ENCODE measurements at places on chromosomes 6 and 20.

DNA sequence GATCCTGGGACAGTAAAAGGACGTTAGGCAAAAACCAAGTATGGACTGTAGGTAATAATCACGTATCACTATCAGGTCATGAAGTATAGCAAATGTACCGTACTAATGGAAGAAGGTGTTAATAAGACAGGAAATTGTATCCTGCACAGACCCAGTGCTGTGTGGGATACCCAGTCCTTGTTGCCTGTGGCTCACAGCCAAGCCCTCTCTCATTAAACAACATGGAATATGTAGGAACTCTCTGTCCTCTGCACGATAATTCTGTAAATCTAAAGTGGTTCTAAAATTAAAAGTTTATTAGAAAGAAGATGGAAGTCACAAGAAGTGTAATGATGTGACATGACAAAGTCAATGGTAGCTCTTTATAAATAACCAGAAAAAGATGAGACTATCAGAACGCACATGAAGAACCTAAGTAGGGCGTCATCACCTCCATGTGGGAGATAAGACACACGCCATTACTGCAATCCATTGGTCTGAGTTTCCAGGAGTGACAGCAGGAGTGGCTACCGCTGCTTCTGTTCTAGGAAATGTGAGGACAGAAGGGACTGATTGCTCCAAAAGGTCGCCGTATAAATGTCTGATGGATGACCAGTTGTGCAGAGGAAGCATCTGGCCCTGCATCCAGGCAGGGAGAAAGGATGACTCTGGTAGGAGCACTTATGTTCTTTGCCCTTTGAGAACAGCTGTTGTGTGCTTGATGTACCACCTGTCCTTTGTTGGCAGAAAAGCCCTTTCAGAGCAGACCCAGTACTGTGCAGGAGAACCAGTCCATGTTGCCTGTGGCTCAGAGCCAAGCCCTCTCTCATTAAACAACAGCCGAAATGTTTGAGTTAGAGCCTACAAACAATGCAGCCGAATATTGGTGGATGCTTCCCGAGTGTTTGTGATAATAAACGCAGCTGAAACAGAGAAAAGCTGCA is 125.6 kb downstream of the FIG4 start:
- no peak for DNase-seq

- peak; percentile 82 for DNase-seq
Measured at GRCh38 chr20:63567386-63568169, 6.5 kb downstream of the HELZ2 start.

- no peak for DNase-seq
Measured at GRCh38 chr20:64103871-64104666, 3.3 kb downstream of the NPBWR2 start.

DNA sequence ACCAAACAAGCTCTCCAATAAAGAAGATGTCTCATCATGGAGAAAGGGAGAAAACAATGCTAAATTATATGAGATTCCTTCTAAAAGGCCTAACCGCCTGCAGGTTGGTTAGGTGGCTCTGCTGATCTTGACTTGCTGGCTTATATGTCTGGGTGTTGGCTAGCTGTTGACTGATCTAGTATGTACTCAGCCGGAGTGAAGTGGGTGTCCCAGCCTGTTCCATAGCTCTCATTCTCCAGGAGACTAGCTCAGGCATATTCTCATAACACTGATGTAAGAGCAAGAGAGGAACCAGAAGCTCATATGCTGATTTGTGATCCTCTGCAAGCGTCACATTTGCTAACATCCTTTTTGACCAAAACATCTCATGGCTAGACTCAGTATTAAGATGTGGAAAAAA is 473.0 kb downstream of the BMP2 start:
- DNase-seq: no peak

GRCh38 chr20:57389695-57390603 is 1.2 kb upstream of the RBM38 start:
- DNase-seq: peak; percentile 86

- DNase-seq: no peak
Measured at GRCh38 chr20:22305381-22305780, 279.0 kb downstream of the FOXA2 start.

- no peak for DNase-seq
Measured at GRCh38 chr6:117544716-117545115, 57.6 kb downstream of the GOPC start.

GRCh38 chr6:85594197-85594930 is 706 bp upstream of the SNX14 start:
- peak; percentile 5 for DNase-seq

DNA sequence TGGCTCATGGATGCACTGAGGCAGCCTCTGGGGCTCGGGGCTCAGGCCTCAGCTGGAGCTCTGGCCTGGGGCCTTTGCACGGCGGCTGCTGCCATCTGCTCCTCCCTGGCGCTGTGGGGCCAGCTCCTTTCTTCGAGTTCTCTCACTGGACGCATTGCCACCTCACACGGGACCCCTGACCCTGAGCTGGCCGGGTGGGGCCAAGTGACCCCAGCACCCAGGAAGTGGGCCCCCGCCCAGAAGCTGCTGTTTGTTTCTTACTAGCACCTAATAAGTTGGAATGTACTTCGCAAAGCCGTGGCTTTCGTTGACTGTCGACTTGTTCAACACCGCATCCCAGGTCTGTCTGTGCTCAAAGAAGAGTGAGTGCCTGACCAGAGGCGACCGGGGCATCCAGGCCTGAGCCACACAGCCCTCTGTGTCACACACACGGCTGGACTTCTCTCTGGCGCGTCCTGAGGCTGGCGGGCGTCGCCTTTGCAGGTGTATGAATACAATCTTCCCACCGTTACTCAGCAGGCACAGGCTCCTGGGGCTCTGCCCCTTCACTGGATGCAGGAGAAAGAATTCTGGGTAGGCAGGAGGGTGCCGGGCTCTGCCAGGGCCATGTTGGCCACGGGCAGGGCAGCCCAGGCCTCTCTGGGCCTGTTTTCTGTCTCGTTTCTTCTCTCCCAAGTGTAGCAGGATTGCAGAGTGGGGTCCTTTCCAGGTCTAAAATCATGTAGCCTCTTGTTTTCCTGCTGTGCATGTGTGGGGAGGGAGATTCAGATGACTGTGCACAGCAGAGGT is 112.9 kb downstream of the DLL1 start:
- DNase-seq: no peak

GRCh38 chr6:7136859-7137334 is 29.1 kb downstream of the RREB1 start:
- DNase-seq: no peak

- no peak for DNase-seq
Measured at GRCh38 chr20:17503301-17504065, 27.7 kb downstream of the BFSP1 start.

DNA sequence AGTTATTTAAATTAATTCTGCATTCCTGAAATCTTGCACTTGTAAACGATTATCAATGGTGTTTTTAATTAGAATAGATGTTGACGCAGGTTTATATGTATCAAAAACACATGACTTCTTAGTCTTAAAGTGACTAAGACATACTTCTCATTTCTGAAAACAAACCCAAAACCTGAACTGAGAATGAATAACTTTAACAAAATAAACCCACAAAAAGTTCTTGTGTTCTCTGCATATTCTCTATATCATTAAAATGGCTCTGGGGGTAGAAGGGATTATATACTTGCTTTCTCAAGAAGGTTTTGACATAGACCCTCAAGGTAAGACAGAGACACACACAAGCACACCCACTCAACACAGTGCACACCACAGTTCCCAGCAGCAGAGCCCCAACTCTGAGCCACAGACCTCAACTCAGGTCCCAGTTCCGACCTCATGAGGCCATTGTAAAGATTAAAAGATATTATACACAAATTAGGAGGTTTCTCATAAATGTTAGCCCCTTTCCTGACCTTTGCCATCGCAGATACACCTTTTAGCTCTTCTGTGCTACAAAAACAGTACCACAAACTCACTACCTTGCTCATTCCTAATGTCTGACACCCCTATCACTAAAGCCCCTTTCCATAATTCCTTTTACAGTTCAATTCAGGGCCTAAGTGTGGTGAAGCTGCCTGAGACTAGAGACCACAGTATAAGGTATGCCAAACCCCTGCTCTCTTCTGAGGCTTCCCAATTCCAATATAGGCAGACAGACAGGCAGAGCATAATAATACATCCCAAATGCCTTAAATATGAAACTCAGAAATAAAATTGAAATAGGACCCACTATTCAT is 267.8 kb downstream of the PTPRK start:
- no peak for DNase-seq

- no peak for DNase-seq
Measured at GRCh38 chr6:148868314-148868713, 121.5 kb downstream of the UST start.

- DNase-seq: no peak
Measured at GRCh38 chr6:144006736-144007477, 1.2 kb downstream of the PLAGL1 start.

- no peak for DNase-seq
Measured at GRCh38 chr20:39004508-39004907, 42.4 kb downstream of the DHX35 start.

DNA sequence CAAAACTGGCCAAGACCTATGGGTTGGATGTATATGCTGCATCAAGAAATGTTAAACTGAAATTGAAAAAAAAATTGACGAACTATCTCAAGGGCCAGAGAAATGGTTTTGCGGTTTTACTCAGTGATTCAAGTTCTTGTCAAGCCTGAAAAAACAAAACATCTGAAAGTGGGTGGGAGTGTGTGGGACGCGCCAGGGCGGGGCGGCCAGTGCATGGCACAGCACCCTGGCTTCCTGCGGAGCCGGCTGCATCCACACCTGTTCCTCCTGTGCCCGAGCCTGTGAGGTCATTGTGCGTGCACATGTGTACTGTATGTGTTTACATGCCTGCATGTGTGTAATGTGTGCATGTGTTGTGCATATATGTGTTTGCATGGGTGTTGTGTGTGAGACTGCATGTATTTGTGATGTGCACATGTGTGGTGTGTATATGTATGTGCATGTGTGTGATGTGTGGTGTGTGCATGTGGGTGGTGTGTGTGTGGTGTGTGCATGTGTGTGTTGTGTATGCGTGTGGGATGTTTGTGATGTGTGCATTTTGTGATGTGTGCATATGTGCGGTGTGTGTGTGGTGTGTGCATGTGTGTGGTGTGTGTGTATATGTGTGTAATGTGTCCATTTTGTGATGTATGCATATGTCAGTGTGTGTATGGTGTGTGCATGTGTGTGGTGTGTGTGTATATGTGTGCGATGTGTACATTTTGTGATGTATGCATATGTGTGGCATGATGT is 59.8 kb downstream of the CDH4 start:
- no peak for DNase-seq

DNA sequence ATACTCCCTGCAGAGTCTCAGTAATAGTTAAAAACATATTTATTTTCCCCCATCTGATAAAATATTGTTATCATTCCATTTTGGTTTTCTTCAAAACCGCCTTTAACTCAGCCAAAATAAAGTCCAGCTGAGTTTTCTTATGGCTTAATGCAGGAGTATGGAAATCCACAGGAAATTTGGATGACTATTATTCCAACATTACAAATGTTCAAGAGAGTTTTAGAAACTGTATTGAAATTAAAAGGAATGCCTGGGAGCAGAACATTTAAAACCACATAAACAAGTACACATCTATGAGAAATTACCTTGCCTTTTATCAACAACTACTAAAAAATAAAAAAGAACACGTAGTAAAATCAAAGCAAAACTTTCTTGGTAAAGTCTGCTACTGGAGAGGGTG is 45.7 kb downstream of the NCOA7 start:
- no peak for DNase-seq
